Neural crest cell (in vitro differentiated cells): ENCODE measurements at places on chromosomes 16 and 17. TPM values are rescaled to one million over a fixed set of nuclear protein-coding genes. Genes with fewer than 3 reads are reported as not detected.

DNA sequence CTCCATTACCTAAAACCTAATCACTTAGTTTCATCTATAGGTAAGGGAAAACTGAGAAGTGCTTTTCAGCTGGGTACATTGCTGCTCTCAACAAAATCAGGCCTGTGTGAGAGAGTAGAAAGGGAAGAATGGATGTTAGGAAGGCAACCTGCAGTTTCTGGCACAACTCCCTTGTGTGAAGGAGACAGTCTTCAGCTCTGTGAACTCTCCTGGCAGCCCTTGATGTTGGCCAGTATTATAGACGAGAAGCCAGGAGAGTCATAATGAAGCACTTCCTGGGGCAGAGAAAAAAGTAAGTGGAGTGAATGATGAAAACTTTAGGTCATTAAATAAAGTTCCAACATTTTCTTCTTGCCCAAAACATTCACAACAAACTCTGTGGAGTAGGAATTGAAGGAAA, 260.1 kb downstream of the IRX3 start:
- DNase-seq = no peak

GRCh38 chr16:62036101-62036801, at the start of gene CDH8:
CDH8 (minus strand) TSS chr16:62036438; CDS start chr16:62021403, 15,035 bp downstream.
- peak; percentile 43 for DNase-seq

The RHBDF2 gene
- 2.0 and 3.6 TPM in 2 replicates for total RNA-seq

DNA sequence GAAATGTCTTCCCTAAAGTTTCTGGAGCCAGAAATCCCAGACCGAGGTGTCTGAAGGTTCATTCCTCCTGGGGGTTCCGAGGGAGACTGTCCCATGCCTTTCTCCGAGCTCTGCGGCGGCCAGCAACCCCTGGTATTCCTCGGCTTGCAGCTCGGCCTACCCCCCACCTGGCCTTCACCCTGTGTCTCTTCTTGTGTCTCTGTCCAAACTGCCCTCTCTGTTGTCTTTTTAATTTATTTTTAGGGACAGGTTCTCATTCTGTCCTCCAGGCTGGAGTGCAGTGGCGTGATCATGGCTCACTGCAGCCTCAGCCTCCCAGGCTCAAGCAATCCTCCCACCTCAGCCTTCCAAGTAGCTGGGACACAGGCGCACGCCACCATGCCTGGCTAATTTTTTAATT, 211.7 kb downstream of the SEC14L1 start:
- DNase-seq = no peak

DNA sequence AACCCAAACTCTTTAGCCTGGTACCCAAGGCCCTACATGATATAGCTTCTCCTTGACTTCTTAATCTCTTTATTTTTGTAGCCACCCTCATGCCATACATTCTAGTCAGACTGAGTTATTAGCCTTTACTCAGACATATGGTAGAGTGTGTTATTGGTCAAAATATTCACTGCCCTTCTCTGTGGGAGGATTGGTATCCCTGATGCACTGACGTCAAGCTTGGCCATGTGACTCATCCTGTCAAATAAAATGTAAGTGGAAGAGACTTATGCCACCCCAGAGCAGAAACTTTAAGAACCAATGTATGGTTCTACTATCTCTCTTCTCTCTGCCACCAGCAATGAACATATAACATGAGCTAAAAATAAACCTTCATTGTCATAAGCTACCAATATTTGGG, 12.2 kb upstream of the BEAN1 start:
- DNase-seq = no peak

GRCh38 chr17:82859431-82860403, 19.9 kb upstream of the ZNF750 start:
- DNase-seq = peak; percentile 14

DNA sequence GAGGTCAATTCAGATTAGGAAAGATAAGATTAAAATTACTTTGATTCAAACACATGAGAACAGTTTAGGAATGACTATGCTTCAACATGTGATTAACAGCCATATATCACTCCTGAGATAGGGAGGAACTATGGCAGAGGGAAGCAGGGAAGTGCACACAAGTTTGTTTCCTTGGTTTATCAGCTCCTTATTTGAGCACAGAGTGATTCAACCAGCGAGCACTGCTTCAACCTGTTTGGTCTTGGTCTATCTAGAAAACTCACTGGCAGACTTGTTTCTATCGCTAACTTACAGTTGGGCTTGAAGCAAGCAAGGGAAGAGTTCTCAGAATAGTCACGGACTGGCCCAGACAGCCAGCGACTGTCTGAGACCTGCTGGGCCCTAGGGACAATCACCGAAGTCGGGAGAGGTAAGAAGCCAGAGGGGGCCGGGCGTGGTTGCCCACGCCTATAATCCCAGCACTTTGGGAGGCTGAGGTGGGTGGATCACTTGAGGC, 23.5 kb downstream of the TUBG1 start:
- DNase-seq = no peak

- DNase-seq = no peak
Observed at GRCh38 chr16:70665113-70665694, 18.8 kb downstream of the IL34 start.

GRCh38 chr17:13465678-13466077, 136.1 kb downstream of the HS3ST3A1 start:
- DNase-seq = no peak

DNA sequence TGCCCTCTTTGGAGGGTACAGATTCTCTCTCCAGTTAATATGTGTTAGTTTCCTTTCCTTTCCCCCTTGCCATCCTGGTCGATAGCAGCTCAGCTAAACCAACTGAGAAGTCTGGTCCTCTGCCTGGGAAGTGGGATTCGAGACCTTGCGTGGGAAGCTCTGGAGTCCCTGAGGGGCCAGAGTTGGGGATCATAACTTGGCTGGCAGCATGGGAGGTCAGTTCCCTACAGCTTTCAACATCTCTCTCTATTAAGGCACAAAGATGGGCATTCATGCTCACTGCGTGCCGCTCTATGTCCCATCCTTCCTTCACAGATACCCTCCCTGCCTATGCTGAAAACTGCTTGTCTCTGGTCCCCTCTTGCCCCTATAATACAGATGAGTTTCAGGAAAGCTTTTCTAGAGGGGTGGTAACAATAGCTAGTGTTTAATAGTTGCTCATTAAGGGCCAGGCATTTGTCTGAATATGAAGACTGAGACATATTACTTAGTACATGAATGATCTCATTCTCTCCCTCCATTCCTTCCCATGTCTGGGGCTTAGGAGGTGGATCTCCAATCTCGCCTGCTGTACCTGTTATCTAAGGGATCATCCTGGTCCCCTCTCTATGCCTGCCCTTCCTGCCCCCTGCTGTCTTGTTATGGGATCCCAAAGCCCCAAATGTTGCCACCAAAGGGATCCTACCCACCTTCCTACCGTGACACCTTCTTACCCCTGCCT, 10.8 kb downstream of the THRA start:
- no peak for DNase-seq

DNA sequence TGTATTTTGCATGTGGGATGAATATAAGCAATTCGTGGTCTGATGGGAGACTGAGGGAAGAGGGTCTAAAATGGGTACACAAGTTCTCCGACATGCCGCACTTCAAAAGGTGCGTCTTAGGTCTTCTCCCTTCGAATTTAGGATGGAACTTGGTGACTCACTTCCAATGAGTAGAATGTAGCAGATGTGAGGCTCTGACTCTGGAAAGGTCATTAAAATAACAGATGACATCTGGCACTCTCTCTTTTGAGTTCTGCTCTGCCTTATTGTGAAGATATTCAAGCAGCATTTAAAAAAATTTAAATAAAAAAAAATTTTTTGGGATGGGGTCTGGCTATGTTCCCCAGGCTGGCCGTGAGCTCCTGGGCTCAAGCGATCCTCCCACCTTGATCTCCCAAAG, 92.7 kb downstream of the TMEM100 start:
- no peak for DNase-seq

The SLC9A5 gene
- 3.3 and 4.4 TPM in 2 replicates for total RNA-seq

The ZNF597 gene
- 2.0 and 2.2 TPM in 2 replicates for total RNA-seq

DNA sequence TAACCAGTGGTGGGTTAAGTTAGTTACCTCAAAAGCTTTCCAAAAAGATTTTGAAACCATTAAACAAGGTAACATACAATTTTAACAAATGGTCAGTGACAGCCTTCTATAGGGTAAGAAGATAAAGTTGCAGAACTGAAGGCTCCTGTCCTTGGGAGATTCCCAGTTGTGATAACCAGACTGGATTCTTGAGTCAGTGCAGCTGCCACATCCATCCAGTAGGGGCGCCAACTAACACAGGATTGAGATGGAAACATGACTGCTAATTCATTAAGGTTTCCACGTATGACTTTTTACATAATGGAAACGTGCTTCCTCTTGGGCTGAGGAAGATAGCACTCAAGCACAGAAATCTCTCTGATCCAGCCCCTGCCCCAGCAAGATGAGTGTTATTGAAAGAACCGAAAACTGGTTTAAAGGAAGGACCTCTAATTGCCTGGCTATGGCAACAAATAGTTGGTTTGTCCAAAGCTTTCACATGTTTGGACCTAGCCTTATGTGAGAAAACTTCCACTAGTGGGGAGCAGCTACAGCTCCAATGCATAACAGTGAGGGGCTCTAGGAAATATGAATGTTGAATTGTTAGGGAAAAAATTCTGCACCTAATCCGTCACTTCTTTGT, 269.8 kb upstream of the MYOCD start:
- peak; percentile 27 for DNase-seq

DNA sequence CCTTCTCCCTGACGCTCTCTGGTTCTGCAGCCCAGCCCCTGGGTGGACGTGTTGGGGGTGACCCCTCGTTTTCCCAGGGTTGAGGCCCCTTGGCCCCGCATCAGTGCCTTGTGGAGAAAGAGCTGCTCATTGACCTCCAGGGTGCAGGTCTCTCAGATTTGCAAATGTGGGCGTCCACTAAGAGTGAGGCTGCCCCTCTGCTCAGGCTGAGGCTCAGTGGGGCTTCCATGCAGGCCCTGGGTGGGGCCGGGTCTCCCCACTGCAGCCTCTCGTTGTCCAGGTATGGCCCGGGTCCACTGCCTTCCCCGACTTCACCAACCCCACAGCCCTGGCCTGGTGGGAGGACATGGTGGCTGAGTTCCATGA, 9.0 kb downstream of the GAA start:
- no peak for DNase-seq

The CACNG1 gene
- total RNA-seq = 0.32 and 0.44 TPM in 2 replicates

DNA sequence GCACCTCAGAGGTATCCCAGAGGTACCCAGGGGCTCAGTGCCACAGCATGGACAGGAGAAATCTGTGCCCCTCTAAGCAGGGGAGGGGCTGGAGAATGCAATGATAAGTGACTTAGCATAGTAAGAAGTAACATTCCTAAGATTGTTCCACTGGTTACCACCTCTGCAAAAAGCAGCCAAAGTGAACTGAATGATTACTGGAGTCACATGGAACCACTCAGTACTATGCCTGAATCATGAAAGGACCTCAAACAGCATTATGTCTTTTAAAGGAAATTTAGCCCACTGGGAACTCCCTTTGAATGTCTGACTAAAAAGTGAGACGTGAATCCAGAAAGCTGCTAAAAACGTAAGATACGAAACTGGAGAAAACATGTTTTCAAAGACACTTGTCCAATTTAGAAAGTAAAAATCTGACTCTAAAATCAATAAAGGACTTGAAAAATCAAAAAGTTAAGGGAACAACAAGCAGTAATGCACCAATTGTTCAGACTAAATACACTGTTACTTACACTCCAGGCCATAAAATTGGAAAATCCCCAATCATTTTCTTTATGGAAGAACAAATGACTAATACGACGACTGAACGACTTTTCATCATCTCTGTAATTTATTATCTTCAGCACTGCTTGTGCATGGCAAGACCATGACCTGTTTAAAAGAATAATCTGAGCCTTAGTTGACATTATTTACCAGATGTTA, 38.6 kb downstream of the LITAFD start:
- no peak for DNase-seq

- DNase-seq = no peak
Observed at GRCh38 chr17:76709077-76709950, 1.5 kb downstream of the MXRA7 start.

The SNAI3 gene
- not detected in 2 replicates for total RNA-seq

- DNase-seq = no peak
Observed at GRCh38 chr16:54482892-54483574, 196.4 kb upstream of the IRX3 start.

- no peak for DNase-seq
Observed at GRCh38 chr16:12811441-12812383, 8.0 kb upstream of the CPPED1 start.

DNA sequence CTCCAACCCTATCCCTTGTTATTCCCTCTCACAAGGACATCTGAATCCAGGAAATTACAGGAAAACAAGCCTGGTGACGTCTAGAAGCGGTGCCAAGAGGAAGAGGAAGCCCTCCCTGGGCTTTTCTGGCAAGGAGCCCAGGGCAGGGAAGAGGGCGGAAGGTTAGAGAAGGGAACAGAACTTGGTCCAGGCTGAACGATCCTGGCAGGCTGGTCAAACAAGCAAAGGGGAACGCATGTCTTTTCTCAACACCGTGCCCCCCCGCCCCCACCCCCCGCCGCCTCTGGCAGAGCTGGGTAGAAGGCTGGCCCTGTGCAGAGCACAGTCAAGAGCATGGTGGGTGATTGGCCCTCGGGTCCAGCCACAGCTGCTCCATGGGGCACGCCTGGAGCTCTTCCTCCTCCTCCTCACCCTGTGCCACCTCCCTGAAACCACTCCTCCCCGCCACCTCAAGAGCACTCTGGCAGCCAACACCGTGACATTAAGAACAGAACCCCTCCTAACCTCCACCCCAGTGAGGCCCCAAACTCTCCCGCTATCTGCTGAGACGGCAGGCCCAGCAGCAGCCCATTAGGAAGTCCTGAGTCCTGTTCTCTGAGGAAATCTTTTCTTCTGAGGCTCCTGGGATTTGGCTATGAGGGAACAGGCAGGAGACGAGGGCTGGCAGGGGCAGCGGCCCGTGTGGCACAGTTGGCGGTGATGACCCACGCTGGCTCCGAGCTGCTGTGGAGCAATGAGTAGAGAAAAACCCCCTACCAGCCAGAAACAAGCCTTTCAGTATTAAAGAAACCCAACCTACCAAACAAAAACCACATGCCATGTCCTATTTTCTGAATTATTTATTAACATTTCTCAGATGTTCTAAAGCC, 7.3 kb downstream of the C16orf86 start:
- DNase-seq = no peak

DNA sequence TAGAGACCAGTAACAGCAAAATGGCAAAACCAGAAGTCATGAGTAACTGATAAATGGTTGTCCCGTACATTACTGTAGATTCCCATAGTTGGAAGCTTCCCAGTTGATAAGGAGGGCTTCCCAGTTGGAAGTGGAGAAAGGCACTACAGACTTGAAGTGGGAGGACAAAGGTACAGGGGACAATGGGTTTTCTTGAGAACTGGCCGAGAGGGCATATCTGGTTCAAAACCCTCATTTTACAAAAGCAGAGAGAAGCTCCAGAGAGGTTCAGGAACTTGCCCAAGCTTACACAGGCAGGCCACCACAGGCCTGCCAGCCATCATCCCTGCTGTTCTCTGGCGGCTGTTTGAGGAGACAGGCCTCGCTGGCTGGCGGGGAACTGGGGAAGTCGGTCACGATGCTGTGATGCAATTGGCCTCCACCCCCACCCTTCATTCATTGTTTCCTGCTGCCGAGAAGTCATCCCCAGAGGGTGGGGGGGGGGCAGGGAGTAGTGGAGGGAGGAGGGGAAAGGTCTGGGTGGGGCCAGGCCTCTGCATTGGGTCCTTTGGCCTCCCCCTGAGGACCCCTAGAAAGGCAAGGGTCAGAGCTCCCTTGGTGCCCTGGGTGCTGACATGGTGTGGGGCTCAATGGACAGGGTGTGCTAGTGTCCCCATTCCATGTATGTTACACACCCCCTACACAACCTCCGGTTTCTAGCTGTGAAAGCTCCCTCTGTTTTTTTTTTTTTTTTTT, 3.0 kb downstream of the UBALD2 start:
- DNase-seq = no peak

- no peak for DNase-seq
Observed at GRCh38 chr17:81710514-81711308, 1.4 kb upstream of the SLC25A10 start.

GRCh38 chr17:34582185-34582900, 3.0 kb downstream of the TMEM132E start:
- no peak for DNase-seq
